GM23248 (cell line): ENCODE measurements at places on chromosomes 12 and 14. TPM values are rescaled to one million over a fixed set of nuclear protein-coding genes. Genes with fewer than 3 reads are reported as not detected.

TMEM233 gene
- polyA plus RNA-seq = 0.33 TPM in 1 of 2 replicates, not detected in the other

SRRM4 gene
- polyA plus RNA-seq = 0.03 TPM in 1 of 2 replicates, not detected in the other

ERBB3 gene
- 1.9 and 2.1 TPM in 2 replicates for polyA plus RNA-seq

KRT4 gene
- 0.13 TPM in 1 of 2 replicates, not detected in the other for polyA plus RNA-seq

NGB gene
- not detected in 2 replicates for polyA plus RNA-seq

SLC25A47 gene
- not detected in 2 replicates for polyA plus RNA-seq

SLCO1B1 gene
- polyA plus RNA-seq = not detected in 2 replicates

KRT6A gene
- not detected in 2 replicates for polyA plus RNA-seq

HPD gene
- not detected in 2 replicates for polyA plus RNA-seq

ANO4 gene
- 6.3 and 7.6 TPM in 2 replicates for polyA plus RNA-seq

AKAP3 gene
- polyA plus RNA-seq = 0.30 and 0.36 TPM in 2 replicates

SERPINA9 gene
- 0.14 and 0.31 TPM in 2 replicates for polyA plus RNA-seq

SCARB1 gene
- polyA plus RNA-seq = 5.0 and 5.2 TPM in 2 replicates

NID2 gene
- polyA plus RNA-seq = 39.8 and 40.0 TPM in 2 replicates

SERPINA4 gene
- not detected in 2 replicates for polyA plus RNA-seq
